ENCODE measurements at places on chromosomes 5 and 9. TPM values are rescaled to one million over a fixed set of nuclear protein-coding genes. Genes with fewer than 3 reads are reported as not detected.

DNA sequence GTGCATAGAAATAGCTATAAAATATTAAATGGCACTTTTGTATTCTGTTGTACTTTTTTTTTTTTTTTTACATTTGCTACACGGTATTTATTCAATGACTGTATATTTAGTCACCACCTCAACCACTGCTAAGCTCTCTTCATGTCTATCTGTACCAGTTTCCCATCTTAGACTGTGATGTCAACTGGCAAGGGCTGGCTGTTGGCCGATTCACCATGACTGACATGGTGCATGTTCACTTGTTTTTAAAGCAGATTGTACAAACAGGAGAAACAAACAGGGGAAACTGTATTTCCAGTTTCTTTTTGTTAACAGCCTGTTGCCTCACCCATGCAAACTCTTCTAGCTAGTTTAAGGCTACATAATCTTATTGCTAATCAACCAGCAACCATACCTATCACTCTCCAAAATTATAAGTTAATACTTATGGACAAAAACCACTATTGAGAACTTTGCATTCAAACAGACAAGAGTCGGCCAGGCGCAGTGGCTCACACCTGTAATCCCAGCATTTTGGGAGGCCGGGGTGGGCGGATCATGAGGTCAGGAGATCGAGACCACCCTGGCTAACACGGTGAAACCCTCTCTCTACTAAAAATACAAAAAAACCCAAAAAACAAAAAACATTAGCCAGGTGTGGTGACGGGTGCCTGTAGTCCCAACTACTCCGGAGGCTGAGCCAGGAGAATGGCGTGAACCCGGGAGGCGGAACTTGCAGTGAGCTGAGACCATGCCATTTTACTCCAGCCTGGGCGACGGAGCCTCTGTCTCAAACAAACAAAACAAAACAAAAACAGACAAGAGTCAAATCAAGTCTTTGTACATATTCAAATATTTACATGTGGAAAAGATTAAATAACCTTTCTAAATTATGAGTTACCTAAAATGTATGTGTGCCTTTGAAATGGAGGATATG lies 13.2 kb downstream of the ZFAND5 start:
- no peak for DNase-seq
- H3K4me1 ChIP-seq, result peaks cover 22% of the 10 kb centered on the region
- peaks cover 28% of the 10 kb centered on the region for H3K36me3 ChIP-seq
- H3K4me3 ChIP-seq, result no peak overlapping the region
- no peak overlapping the region for H3K27ac ChIP-seq

- no peak for DNase-seq
- H3K4me1 ChIP-seq, result peaks cover 10% of the 10 kb centered on the region
- no peaks in the 10 kb centered on the region for H3K36me3 ChIP-seq
Observed at GRCh38 chr5:56543441-56544388, 271.6 kb upstream of the MAP3K1 start.

GRCh38 chr5:127203818-127204217 lies 86.8 kb upstream of the MEGF10 start:
- peaks cover 2% of the 10 kb centered on the region for H3K36me3 ChIP-seq
- H3K27me3 ChIP-seq, result peaks cover 8% of the 10 kb centered on the region
- H3K4me1 ChIP-seq, result no peaks in the 10 kb centered on the region
- no peak overlapping the region for H3K4me3 ChIP-seq
- DNase-seq, result no peak
- H3K27ac ChIP-seq, result no peak overlapping the region

Gene BDP1
- total RNA-seq, result 20.6 TPM

Gene MARCOL
- not detected for total RNA-seq

Gene USP20
- total RNA-seq, result 54.7 TPM

Gene C5orf34
- 16.3 TPM for total RNA-seq

Data from activated naive CD4-positive, alpha-beta T cell treated with anti-CD3 and anti-CD28 coated beads for 36 hours (primary cell).